ENCODE measurements at places on chromosomes 1 and 21.
A peak's percentile ranks its signal among the peaks of the same experiment; 100 is the strongest.

- H3K4me1 ChIP-seq, result no peaks in the 10 kb centered on the region
- H3K36me3 ChIP-seq, result no peaks in the 10 kb centered on the region
- no peak for DNase-seq
- H3K4me3 ChIP-seq, result no peak overlapping the region
- H3K27me3 ChIP-seq, result peaks cover 80% of the 10 kb centered on the region
- H3K27ac ChIP-seq, result no peak overlapping the region
Measured at GRCh38 chr1:29827237-29827750, 591.0 kb downstream of the PTPRU start.

DNA sequence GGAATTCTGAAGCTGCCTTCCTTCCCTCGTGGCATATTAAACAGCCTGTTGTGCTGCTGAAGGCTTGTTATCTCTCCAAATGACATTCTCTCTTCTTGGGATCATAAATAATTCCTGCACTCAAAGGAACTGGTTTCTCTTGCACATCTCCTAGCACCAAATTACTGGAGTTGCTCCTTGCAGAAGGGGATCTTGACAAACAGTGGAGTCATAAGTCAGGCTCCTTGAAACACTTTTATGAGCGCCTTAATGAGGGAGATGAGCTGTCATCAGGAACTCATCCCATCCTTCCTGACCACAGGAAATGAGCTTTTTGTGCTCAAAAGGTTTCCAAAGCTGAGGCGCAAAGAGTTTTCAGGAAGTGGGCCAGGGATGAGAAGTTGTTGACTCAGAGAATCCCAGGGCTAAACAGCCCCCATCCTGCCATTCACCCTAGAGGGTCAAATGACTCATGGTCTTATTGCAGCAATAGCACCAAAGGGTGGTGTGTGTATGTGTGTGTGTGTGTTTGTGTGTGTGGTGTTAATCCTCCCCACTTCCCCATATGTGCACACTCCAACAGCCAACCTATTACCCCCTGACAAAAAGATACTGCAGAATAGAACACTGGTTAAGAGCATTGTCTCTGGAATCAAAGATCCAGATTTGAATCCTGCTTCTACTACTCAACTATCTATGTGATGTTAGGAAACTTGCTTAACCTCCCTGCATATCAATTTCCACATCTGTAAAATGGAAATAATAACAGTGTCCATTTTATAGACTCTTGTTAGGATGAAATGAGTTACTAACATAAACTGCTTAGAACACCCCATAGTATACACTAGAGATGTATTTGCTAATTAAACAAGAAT, 2.8 kb upstream of the PHC2 start:
- H3K4me1 ChIP-seq, result peaks cover 36% of the 10 kb centered on the region
- no peaks in the 10 kb centered on the region for H3K36me3 ChIP-seq
- H3K27ac ChIP-seq, result peak overlapping the region; percentile 53
- no peak overlapping the region for H3K4me3 ChIP-seq
- no peak for DNase-seq
- no peaks in the 10 kb centered on the region for H3K27me3 ChIP-seq

- no peaks in the 10 kb centered on the region for H3K36me3 ChIP-seq
- H3K4me1 ChIP-seq, result peaks cover 22% of the 10 kb centered on the region
Measured at GRCh38 chr1:118339400-118340124, 154.5 kb upstream of the SPAG17 start.

GRCh38 chr1:97105531-97105930, 383.9 kb downstream of the PTBP2 start:
- H3K4me3 ChIP-seq, result no peak overlapping the region
- H3K27me3 ChIP-seq, result no peaks in the 10 kb centered on the region
- H3K36me3 ChIP-seq, result no peaks in the 10 kb centered on the region
- DNase-seq, result no peak
- no peaks in the 10 kb centered on the region for H3K4me1 ChIP-seq

- no peaks in the 10 kb centered on the region for H3K36me3 ChIP-seq
- peaks cover 18% of the 10 kb centered on the region for H3K4me1 ChIP-seq
- H3K27me3 ChIP-seq, result no peaks in the 10 kb centered on the region
- H3K27ac ChIP-seq, result no peak overlapping the region
- no peak for DNase-seq
Measured at GRCh38 chr1:101307985-101308689, 71.3 kb downstream of the S1PR1 start.

DNA sequence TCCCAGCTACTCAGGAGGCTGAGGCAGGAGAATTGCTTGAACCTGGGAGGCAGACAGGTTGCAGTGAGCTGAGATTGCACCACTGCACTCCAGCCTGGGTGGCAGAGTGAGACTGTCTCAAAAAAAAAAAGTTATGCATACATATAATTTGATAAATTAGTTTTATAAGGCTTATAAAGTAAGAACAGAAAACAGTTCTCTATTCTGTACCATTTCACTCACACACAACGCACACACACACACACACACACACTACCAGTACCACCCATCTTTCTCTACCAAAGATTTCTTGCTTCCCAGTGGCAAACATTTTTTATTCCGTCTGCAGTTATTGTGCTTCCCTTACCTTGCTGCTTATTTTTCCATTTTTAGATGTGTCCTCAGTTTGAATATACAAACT, 46.4 kb upstream of the FASLG start:
- no peak overlapping the region for H3K27ac ChIP-seq
- no peaks in the 10 kb centered on the region for H3K27me3 ChIP-seq
- H3K36me3 ChIP-seq, result peaks cover 8% of the 10 kb centered on the region

- no peak for DNase-seq
- no peaks in the 10 kb centered on the region for H3K4me1 ChIP-seq
- no peaks in the 10 kb centered on the region for H3K27me3 ChIP-seq
- H3K36me3 ChIP-seq, result no peaks in the 10 kb centered on the region
- H3K27ac ChIP-seq, result no peak overlapping the region
- H3K4me3 ChIP-seq, result no peak overlapping the region
Measured at GRCh38 chr1:232282498-232282897, 347.4 kb downstream of the SIPA1L2 start.

- no peaks in the 10 kb centered on the region for H3K36me3 ChIP-seq
- H3K27me3 ChIP-seq, result no peaks in the 10 kb centered on the region
- peak overlapping the region; percentile 59 for H3K27ac ChIP-seq
- DNase-seq, result no peak
- H3K4me3 ChIP-seq, result no peak overlapping the region
- peaks cover 63% of the 10 kb centered on the region for H3K4me1 ChIP-seq
Measured at GRCh38 chr1:6354659-6355317, 38.8 kb downstream of the ACOT7 start.

- H3K36me3 ChIP-seq, result no peaks in the 10 kb centered on the region
- no peak overlapping the region for H3K4me3 ChIP-seq
- DNase-seq, result no peak
- H3K27ac ChIP-seq, result no peak overlapping the region
- H3K27me3 ChIP-seq, result no peaks in the 10 kb centered on the region
Measured at GRCh38 chr1:34965597-34965996, 19.6 kb downstream of the TMEM35B start.

DNA sequence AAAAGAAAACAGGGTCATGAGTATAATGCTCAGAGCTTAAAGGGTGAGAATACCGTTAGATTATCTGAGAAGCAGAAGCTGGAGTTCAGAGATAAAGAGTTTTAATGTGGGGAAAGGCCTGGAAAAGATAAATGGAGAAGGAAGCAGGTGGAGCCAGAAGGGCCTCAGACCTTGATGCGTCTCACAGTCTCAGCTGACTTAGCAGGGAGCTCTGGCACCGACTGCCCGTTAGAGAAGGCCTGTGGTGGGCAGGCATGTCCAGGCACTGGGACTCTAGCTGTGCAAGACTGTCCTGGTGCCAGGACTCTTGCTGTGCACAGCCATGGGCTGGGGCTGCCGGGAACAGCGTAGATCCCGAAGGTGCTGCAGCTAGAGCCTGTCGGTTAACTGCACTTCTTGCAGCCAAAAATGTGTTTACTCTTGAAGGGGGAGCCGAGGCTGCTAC, 3.8 kb upstream of the SLAMF9 start:
- H3K27me3 ChIP-seq, result no peaks in the 10 kb centered on the region
- no peaks in the 10 kb centered on the region for H3K36me3 ChIP-seq
- no peak overlapping the region for H3K4me3 ChIP-seq
- DNase-seq, result no peak

DNA sequence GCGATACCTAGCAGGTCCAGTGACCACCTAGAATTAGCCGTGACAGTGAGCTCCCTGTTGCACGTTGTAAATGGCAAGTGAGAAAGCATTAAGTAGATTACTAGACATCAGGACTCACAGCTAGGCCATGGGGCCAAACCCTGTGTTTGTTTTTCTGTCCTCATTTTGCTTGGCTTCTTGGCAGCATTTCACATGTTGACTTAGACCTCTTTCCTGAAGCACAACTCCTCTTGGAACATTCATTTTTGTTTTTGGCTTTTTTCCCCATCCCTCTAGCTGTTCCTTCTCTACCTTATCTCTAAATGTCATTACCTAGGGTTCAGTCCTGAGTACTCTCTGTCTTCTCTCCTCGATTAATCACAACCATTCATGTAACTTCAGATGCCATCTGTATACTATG, 16.9 kb upstream of the PTPN14 start:
- H3K27me3 ChIP-seq, result no peaks in the 10 kb centered on the region
- H3K36me3 ChIP-seq, result no peaks in the 10 kb centered on the region
- DNase-seq, result no peak
- H3K4me3 ChIP-seq, result no peak overlapping the region
- no peaks in the 10 kb centered on the region for H3K4me1 ChIP-seq

DNA sequence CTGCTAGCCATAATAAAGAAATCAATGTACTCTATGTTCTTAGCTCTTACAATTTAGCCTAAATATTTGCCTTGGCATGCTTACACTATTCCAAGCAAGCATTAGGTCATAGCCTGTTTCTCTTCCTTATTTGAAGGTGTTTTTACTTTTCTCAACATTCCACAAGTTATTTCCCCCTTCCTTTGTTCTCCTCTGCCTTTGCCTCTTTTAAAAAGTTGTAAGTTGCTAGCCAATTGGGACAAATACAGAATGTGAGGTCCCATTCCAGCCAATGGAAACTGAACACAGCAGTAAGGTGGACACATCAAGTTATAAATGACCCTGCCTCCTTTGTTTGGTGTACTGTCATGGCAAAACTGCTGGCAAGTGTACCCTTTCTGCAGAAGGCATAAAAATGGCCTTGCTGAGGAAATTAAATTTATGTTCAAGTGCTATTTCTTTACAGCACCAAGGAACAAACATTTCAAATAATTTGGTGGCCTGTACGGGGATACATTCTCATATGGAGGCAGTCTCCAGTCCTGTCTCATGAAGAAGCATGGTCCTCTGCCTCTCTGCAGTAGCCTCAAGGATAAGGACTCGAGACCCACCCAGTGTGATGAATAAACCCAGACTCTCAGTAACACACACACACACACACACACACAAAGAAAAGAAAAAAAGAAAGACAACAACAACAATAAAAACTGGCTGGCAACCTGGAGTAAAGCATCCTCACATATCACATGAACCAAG, 28.8 kb upstream of the FMO1 start:
- H3K27me3 ChIP-seq, result no peaks in the 10 kb centered on the region
- H3K27ac ChIP-seq, result no peak overlapping the region
- no peak overlapping the region for H3K4me3 ChIP-seq
- H3K4me1 ChIP-seq, result peaks cover 33% of the 10 kb centered on the region
- DNase-seq, result no peak

- no peak overlapping the region for H3K27ac ChIP-seq
- H3K36me3 ChIP-seq, result peaks cover 12% of the 10 kb centered on the region
- H3K4me3 ChIP-seq, result no peak overlapping the region
- peaks cover 34% of the 10 kb centered on the region for H3K4me1 ChIP-seq
Measured at GRCh38 chr1:110065841-110066240, 4.6 kb downstream of the ALX3 start.

GRCh38 chr1:19465123-19465522, 20.2 kb downstream of the CAPZB start:
- H3K36me3 ChIP-seq, result peaks cover 15% of the 10 kb centered on the region
- DNase-seq, result no peak
- peak overlapping the region; percentile 79 for H3K27ac ChIP-seq
- no peak overlapping the region for H3K4me3 ChIP-seq

GRCh38 chr1:234958066-234958705, 170.5 kb downstream of the TOMM20 start:
- no peak for DNase-seq
- H3K4me1 ChIP-seq, result peaks cover 73% of the 10 kb centered on the region
- H3K36me3 ChIP-seq, result no peaks in the 10 kb centered on the region
- no peaks in the 10 kb centered on the region for H3K27me3 ChIP-seq
- peak overlapping the region; percentile 59 for H3K27ac ChIP-seq

DNA sequence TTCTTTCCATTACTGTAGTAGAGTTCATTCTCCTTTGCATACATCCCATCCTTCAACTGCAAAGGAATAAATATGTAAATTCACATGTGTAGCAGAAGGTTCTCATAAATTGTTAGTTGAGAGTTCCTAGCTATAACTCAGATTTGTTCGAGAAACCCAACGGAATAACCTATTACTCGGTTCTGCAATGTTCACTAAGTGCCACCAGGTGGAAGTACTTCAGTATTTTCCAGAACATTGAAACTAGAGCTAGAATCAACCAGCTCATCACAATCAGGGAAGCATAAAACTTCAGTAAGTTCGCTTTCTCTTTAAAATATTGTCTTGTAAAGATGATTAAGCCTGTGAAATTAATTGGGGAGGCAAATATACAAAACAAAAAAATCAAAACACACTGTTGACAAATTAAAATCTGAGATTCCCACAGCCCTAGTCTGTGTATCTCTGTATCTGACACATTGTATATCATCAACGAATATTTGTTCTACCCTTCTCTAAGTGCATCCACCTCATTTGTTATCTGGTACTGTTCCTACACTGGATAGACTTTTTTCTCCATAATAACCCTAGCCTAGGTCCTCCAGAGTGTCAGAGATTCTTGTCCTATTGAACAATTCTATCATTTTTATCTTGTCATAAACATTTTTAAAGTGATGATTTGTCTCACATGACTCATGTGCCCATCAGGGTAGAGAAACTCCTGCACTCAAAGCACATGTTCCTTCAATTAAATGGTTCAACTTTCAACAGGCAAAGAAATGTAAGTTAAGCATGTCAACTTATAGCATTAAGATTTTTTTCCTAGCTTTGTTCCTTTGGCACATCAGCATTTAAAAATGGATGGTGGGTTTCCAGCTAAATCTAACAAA, 31.9 kb downstream of the MROH9 start:
- H3K27me3 ChIP-seq, result no peaks in the 10 kb centered on the region
- H3K27ac ChIP-seq, result no peak overlapping the region
- H3K36me3 ChIP-seq, result no peaks in the 10 kb centered on the region
- no peak for DNase-seq
- no peak overlapping the region for H3K4me3 ChIP-seq
- no peaks in the 10 kb centered on the region for H3K4me1 ChIP-seq

DNA sequence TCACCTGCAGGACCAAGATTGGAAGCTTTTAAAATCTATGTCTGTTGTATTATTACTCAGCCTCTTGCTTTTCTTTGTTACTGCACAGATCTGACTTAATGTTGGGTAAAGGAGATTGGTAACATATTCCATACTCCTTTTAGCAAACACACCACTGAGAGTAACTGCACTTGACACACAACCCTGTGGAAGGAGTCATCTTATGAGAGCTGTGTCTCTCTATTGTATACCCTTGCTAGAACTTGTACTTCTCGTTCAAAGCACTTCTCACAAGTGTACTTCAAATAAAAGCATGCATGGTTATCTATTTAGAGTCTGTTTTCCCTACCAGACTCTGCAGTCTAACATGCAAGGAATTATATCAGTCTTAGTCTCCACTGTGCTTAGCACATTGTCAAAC, 813.4 kb downstream of the ADGRL2 start:
- H3K27ac ChIP-seq, result no peak overlapping the region
- H3K4me3 ChIP-seq, result no peak overlapping the region
- no peaks in the 10 kb centered on the region for H3K27me3 ChIP-seq
- no peaks in the 10 kb centered on the region for H3K4me1 ChIP-seq
- DNase-seq, result no peak

Data from esophagus squamous epithelium (tissue), 5 donors.